ENCODE measurements at places on chromosomes 5 and 9.

GRCh38 chr9:98870782-98871557 is 63.5 kb downstream of the GALNT12 start:
- no peak for DNase-seq

GRCh38 chr5:8676695-8677094 is 807.7 kb downstream of the MTRR start:
- DNase-seq, result no peak

DNA sequence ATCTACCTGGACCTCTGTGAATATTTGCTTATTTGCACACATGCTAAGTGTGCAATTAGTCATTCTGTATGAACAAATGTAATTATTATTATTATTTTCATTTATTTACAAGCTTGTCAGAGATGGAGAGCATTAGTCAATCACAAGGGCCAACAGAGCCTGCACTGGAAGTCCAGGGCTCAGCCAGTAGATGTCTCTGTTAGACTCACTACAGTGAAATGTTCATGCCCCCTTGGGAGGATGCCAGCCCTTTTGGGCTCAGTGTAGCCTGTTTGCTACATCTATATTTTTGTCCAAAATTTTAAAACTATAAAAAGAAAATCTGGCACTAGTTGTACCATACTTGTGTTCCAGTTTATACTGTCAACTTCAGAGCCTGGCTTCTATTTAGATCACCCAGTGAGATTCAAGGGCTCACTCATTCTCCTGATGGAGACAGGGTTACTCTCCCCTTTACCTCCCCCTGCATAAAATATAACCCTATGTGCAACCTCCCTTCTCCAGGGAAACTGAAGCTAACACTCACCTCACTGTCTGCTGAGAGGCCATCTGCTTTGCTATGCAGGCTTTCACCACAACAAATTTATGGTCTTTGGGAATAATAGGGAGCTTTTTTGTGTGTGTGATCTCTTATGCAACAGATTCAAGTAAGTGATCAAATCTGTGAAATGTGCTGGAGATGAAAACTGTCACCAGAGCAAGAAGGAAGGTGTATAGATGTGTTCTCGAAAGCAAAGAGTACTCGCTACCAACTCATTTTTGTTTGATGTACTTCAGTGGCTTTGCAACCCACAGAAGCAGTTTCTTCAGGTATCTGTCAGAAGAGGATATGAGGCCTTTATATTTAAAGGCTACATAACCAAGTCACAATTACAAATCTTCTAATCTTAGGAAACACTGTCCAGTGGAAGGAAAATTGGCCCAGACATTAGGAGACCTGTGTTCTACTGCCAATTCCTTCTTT is 99.9 kb upstream of the TLE4 start:
- DNase-seq, result no peak

DNA sequence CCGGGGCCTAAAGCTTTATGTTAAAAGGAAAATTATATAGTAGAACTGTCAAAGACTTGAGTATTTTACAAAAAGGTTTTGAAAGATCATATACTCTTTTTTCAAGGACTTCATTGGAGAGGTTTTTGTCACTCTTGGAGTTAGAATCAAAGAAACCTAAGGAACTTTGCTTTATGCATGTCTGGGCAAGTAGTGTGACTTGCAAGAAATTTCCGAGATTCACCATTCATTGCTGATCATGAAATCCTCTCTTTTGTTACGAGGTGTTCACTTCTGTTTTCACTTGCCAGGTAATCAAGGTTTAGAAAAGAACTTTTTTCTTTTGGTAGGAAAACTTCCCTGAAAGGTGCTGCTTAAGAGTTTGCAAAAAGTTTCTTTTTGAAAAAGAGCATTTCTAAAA is 64.8 kb downstream of the NUP214 start:
- no peak for DNase-seq

DNA sequence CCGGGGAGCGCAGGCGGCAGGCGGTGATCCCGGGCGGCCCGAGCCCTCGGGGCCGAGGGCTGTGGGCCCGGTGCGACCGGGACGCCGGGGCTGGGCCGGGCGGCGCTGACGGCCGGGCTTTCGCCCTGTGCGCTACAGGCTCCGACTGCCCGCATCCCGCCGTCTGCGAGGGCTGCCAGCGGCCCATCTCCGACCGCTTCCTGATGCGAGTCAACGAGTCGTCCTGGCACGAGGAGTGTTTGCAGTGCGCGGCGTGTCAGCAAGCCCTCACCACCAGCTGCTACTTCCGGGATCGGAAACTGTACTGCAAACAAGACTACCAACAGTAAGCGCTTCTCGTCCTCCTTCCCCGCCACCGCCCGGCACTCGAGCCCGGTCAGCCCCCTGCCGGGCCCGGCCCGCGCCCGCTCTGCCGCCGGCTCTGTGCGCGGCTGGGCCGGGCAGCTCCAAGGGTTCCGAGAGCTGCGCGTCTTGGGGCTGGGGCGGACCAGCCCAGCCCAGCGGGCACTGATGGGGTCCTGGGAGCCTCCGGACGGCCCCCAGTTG is 1.6 kb downstream of the LMX1B start:
- peak; percentile 56 for DNase-seq

DNA sequence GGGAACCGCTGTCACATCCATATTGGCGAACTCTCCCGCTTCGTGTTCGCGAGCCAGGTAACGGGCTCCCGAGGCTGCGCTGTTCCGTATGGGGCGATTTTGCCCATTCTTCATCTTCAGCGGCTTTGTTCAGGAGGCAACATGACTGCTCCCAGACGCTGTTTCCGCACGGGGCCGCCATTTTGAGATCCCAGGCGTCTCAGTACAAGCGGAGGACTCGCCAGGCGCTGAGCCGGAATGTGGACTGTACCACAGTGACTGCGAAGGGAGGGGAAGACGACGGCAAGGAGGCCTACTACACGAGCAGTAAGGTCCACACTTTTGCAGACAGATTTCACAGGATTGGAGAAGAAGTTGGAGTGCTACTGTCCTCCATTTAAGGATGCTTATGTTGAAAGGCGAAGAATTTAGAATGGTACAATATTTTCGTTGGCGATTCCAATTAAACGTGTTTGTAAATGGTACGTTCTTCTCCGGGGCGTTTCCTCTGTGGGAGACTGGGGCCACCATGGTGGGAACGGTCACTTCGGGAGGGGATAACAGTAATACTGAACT is 41.6 kb upstream of the ZNF300 start:
- no peak for DNase-seq

- no peak for DNase-seq
Measured at GRCh38 chr9:92605224-92605623, 64.7 kb downstream of the IPPK start.

GRCh38 chr5:23466401-23466912 is 41.0 kb upstream of the PRDM9 start:
- no peak for DNase-seq

All from NCI-H2029 treated with DMSO at 0.1 percent for 48 hours (cell line).